ENCODE measurements at places on chromosomes 3 and 15.

DNA sequence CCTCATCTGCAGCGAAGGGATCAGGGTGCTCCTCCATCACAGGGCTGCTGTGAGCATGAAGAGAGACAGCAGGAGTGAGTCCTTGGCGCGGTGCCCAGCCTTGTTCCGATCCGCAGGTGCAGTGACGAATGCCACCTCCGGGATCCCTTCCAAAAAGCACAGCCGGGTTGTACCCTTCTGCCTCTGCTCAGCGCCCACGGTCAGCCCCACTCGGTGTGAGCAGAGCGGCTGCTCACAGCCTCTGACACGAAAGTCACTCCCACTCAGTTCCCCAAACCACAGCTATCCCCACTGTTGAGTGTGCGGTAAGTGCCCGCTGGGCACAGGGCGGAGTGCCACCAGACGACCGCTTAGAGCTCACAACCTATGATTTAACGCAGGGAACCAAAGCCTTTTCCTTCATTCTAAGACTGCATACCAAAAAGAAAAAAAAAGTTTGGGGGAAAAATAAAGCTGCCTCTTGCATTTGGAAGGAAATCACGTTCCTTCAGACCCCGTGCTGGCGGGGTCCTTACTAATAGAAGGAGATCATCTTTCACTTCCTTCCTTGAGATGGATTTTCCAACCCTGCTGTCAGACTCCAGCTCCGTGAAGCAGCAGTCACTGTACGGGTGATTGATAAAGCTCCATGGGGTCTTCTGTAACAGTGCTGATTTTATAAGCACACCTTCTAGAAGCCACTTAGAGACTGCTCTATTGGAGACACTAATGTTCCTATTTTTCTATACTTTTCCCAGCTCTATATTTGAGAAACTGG is 34.7 kb upstream of the TUBGCP5 start:
- DNase-seq, result no peak

DNA sequence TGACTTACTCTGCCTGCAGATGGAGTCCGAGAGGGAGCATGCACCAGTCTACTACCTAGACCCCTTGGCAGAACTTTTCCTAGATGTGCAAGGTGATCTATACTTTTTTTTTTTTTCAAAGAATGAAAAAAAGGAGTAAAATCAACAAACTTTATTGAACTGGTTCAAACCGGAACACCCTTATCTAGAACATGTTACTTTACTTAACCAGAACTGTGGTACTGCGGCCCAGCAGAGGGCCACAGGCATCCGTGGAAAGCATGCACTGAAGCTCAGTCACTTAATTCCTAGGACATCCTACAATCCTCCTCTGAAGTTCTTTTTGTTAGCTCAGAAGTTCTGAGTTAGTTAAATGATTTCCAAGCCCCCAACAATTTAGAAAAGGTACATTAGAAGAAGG is 21.6 kb downstream of the CHAC1 start:
- DNase-seq, result no peak

GRCh38 chr15:34628577-34629152 is 45.2 kb upstream of the GOLGA8B start:
- peak; percentile 53 for DNase-seq

GRCh38 chr15:73684581-73685455 is 635 bp downstream of the CD276 start:
- peak; percentile 53 for DNase-seq

GRCh38 chr15:93644595-93644994 is 555.6 kb upstream of the RGMA start:
- no peak for DNase-seq

DNA sequence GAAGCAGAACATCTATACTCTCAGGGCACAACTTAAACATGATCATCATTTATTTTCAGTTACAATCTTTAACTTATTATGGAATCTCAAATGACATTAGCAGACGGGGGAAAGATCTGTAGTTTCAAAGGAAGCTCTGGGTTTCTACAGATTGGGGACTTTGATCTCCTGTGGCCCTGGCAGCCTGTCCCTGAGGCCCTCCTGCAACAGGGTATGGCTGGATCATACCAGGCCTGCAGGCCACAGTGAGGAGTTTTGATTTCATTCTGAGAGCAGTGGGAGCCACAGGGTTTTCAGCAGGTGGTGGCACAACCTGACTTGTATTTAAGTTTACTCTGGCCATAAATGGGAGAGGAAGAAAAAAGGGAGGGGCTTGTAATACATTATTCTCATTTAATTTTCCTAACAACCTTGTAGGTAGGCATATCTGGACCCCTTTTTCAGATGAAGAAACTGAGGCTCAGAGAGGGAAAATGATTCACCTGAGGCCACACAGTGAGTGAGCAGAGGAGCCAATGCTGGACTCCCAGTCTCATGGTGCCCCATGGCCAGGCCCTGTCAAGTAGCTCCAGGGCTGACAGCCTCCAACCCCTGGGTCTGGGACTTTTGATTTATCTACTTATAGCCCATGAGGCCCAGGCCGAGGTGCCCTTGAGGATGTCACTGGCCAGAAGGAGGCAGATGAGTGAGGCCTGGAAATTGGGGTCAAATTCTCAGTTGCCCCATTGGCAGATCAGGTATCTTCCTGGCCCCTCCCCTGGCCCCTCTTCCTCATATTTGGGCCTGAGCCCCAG is 71.0 kb downstream of the ATP2B2 start:
- no peak for DNase-seq

DNA sequence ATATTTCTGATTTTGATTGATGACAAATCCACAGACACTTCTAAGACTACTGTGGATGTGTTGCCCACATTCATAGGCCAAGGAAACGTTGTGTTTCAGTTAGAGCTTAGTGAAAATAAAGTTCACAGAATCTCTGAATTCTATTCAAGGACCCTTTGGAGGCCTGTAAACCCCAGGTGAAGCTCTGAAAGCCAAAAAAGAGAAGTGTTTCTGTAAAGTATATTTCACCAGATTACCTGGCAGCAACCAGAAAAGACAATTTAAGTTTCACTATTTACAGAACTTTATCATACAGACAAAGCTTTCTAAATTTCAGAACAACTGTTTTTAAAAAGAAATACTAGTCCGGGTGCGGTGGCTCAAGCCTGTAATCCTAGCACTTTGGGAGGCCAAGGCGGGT is 2.6 kb downstream of the CLPX start:
- DNase-seq, result no peak

- DNase-seq, result no peak
These were observed 72.2 kb upstream of the LMOD3 start for GRCh38 chr3:69194431-69195165.

DNA sequence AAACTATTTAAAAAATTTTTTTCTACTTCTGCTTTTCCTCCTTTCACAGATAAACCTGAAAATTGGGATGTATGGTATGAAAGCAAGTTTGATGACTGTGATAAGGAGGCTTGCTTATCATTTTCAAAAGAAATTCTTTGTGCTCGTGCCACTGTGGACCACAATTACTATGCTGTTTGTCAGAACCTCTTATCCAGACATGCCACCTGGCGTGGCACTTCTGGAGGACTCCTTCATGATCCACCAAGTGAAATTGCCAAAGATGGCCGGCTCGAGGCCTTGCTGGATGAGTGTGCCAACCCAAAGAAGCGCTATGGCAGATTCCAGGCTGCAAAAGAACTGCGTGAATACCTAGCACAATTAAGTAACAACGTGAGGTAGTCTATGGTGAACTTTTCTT is 17.8 kb downstream of the DIPK2A start:
- DNase-seq, result no peak

DNA sequence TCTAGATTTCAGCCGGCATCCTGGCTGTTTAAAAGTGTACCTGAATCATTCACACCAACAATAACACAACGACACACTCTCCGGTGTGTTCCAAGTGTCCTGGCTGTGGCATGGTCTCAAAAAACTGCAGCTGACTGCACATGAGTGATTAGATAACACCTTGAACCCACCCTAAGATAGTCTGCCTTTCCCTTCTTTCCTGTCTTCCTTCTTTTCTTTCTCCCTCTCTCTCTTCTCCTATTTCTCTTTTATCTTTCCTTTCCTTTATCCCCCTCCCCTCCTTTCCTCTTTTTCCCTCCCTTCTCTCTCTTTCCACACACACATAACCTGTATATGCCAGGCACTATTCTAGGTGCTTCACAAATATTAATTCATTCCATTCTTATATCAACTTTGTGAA is 1.2 kb upstream of the FAH start:
- no peak for DNase-seq

DNA sequence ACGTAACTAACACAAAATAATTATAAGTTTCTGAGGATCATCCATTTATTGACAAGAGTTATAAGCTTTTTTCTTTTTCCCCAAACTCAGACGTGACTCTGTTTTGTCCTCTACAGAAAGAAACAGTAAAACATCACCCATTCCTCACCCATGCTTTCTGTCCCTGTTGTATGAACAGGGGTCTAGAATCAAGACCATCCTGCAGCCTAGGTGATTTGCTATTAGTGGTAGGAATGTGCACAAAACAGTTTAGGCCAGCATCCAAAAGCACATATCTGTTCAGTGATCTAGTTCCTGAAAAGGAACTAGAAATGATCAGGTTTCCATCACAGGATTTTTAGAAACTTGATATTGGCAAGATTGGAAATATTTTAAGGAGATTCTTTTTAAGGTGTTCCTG is 527.6 kb downstream of the SOX2 start:
- DNase-seq, result no peak

- DNase-seq, result peak; percentile 37
These were observed 788 bp downstream of the FOXB1 start for GRCh38 chr15:60004846-60005351.

DNA sequence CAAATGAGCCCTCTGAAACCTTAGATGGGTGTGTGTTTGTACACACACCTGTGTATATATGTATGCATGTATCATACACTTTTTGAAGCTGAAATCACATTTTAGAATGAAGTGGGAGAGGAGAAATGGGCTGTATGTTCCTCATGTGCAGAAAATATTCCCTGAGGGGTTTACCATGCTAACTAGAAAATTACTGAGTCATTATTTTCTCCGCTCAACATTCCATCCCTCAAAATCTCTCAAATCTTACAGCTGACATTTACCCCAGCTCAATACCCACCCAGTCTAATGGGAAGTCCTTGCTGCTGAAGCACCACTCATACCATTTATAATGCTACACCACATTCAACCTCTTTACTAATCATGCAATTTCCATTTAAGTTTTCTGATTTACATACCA is 138.6 kb downstream of the P2RY1 start:
- DNase-seq, result no peak

- peak; percentile 30 for DNase-seq
These were observed 2.1 kb downstream of the RPP25 start for GRCh38 chr15:74954515-74954914.

GRCh38 chr3:182793663-182794454 is 555 bp downstream of the ATP11B start:
- peak; percentile 65 for DNase-seq

- no peak for DNase-seq
These were observed 205.3 kb downstream of the SOX2 start for GRCh38 chr3:181917027-181917426.

- peak; percentile 77 for DNase-seq
These were observed 105.0 kb upstream of the GAP43 start for GRCh38 chr3:115518100-115518852.

- no peak for DNase-seq
These were observed 32.1 kb downstream of the SCAP start for GRCh38 chr3:47443611-47443995.

- no peak for DNase-seq
These were observed 740.5 kb downstream of the ROBO2 start for GRCh38 chr3:77780278-77780996.

DNA sequence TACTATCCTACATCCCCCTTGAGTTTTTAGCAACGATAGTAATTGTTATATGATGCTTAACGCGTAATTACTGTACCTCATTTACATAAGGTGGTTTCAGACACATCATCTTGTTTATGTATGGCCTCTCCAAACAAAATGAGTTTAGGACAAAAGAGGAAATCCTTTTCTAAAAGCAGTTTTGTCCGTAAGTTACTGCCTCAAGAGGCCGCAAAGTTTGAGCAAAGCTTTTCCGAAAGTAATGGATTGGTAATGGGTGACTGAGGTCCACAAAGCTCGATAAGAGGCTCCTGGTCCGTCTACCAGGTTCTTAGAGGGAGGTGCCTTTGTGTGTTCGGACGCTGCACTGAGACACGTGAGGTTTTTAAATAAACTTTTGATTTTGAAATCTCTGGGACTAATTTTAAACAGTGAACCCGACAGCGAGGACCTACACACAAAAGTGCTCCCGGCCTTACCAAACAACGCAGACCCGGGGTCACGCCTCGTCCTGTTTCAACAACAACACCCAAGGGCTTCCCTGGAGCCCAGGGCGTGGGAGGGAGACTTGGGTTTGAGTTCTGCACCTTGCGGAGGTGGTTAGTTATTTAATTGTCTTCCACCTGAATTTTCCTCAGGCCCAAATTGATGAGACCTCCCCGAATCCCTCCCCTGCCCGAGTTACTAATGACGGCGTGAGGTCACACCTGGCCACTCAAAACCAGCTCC is 456 bp upstream of the C15orf61 start:
- DNase-seq, result no peak

DNA sequence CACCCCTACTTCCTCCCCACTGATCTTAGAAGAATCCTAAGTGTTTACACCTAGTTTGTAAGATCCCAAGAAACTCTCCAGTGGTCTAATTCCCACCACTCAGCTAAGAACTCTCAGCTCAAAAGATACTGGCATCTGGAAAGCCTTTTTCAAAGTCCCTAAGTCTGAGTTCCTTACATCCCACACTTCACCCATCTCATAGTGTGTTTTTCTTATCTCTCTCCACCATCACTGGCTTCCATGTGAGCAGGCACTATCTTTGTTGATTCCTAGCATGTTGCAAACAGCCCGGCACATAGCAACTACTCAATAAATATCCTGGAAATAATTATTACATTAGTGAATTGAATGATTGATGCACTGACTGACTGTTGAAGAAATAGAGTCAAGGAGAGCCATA is 173.7 kb downstream of the FHIT start:
- DNase-seq, result no peak

- no peak for DNase-seq
These were observed 4.4 kb upstream of the IRAK2 start for GRCh38 chr3:10160346-10160745.

- no peak for DNase-seq
These were observed 4.8 kb downstream of the ATP8B4 start for GRCh38 chr15:50113992-50114780.

DNA sequence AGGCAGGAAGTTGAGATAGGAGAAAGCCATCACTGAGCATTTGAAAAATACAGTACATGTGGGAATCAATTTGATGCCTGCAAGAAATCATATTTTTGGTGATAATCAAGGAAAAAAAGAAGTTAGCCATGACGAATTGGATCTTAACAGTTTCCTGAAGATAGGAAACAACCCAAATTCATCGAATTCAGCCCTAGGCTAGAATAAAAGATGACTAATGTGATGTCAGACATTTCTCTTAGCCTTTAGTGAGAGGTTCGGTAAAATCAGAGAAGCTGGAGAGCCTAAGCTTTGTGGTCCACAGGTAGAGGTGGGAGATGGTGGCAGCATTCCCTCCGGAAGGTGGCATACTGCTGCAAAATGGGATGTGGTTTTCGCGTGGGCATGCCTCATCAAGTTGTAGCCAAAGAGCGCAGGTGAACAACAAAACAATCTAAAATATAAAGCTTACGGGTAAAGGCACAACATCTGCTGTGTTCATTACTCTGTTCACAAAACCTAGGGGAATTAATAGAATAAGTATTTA is 144.1 kb upstream of the ALCAM start:
- DNase-seq, result peak; percentile 8

- DNase-seq, result no peak
These were observed 59.4 kb upstream of the TRIM71 start for GRCh38 chr3:32758375-32758753.

Data from EL (cell line).